T-helper 9 cell (primary cell): ENCODE measurements at places on chromosomes 11 and 22.
A peak's percentile ranks its signal among the peaks of the same experiment; 100 is the strongest.

DNA sequence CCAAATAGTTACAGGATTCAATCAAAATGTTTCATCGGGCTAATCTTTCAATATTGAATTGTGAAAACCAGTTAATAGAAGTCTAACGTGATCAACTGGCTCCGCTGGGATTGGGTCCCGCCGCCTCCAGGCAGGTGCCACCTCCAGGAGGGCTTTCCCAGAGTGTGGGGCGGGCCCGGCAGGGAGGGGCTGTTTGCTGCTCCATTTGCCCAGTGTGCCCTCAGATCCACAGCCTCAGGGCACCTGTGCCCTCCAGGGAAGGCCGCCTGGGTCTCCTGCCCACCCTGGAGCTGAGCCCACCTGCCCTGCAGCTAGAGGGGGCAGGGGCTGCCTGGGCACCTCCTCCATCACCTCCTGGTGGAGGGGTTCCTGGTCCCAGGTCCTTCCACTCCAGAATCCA is 17.9 kb downstream of the BRSK2 start:
- DNase-seq: no peak

DNA sequence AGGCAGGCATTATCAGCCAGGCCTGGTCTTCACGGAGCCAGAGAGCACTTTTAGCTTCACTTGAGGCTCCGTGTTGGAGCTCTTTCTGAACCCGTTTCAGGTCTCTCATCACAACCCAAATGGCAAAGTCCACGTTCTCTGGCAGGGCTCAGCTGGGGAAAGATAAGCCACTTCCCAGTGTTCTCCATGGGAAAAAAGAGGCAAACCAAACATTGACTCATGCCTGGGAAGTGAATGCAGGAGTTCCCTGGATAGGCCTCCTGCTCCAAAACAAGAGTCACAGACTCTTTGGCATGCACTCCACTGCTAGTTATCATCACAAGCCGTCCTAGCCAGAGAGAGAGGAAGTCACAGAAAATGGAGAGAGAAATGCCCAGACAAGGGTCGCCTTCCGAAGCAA is 11.6 kb downstream of the OPCML start:
- no peak for DNase-seq

DNA sequence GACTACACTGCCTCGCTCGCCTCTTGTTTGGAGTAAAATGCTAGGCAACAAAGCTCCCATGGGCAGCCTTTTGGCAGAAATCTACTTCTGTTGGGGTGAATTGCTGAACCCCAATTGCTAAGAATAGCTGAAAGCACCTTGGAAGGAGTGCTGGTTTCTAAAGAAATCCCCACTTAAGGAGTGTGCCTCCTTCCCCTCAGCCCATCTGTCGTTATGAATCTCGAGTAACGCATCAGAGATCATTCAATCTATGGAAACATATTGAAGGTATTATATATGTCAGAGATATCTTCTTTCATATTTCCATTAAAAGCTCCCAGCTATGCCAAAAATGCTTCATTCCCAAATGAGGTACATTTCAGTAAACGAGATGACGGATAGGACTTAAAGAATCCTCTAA is 229.6 kb upstream of the BLID start:
- DNase-seq: no peak

- peak; percentile 32 for DNase-seq
These were observed 599 bp downstream of the NPTXR start for GRCh38 chr22:38843201-38843656.

- no peak for DNase-seq
These were observed 48.2 kb downstream of the KIAA1671 start for GRCh38 chr22:25000686-25001085.

- no peak for DNase-seq
These were observed 28.8 kb downstream of the VSTM5 start for GRCh38 chr11:93821617-93822016.

- no peak for DNase-seq
These were observed 113.6 kb downstream of the DYNC2H1 start for GRCh38 chr11:103222806-103223205.

DNA sequence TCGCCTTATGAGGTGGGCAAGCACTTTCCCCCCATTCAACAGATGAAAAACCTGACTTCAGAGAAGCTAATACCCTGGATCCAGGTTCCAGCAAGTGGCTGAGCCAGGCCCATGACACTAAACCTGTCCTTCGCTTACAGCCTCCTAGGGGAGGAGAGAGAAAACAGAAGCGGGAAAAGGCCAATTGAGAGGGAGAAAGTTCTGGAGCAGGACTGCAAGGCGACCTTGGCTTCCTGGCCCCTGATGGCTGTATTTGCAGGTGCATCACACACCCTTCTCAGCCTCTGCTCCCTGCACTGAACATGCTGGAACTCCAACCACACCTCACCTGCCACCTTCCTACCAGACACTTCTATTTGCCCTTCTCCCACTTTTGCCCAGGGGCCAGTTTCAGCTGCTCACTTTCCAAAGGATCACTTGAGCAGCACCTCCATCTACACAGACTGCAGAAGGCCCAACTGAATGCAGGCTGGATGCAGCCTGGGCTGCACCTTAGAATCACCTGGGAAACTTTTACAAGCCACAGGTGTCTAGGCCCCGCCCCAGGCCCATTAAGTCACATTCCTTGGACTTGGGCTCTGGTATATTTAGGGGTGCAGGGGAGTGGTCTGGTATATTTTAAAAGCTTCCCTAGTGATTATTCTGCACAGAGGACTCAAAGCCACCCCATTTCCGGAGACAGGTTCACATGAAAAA is 14.3 kb upstream of the ADA2 start:
- no peak for DNase-seq

DNA sequence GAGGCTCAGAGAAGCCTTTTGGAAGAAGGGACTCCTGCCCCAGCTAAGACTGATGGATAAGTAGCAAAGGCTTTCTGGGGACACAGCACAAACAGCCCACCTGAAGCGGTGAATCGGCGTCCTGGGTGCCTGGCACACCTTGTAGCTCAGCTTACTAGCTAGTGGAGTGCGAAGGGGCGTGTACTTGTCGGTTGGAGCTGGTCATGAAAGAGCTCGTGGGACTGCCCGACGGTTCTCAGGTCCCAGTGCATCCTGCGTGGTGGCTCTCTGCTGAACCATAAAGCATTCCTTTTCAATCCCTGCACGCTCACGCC is 690 bp upstream of the UVRAG start:
- no peak for DNase-seq

- no peak for DNase-seq
These were observed 54.7 kb downstream of the WNT11 start for GRCh38 chr11:76151556-76152085.

GRCh38 chr22:45638834-45639746 is 32.5 kb upstream of the ATXN10 start:
- DNase-seq: no peak

DNA sequence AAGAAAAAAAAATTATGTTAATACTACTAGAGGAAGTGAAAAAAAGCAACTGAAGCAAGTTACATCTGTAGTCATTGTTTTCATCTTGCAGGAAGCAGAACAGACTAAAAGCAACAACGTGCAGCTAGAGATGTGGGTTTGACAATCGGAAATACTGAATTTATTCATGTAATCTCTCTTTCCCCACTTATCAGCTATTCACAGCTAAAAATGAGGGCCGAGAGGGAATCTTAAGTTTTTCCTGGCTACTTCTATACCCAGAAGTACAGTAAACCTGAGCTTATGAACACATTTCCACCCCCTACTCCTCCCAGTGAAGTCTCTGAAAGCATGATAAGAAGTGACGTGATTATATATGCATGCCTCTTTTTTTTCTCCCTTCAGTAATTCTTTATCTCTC is 116.5 kb downstream of the SPON1 start:
- no peak for DNase-seq

GRCh38 chr22:40423310-40423688 is 52.9 kb downstream of the SGSM3 start:
- DNase-seq: no peak

- DNase-seq: no peak
These were observed 163.8 kb upstream of the BDNF start for GRCh38 chr11:27864091-27864491.

GRCh38 chr11:114774599-114775361 is 96.5 kb downstream of the NXPE2 start:
- DNase-seq: no peak

DNA sequence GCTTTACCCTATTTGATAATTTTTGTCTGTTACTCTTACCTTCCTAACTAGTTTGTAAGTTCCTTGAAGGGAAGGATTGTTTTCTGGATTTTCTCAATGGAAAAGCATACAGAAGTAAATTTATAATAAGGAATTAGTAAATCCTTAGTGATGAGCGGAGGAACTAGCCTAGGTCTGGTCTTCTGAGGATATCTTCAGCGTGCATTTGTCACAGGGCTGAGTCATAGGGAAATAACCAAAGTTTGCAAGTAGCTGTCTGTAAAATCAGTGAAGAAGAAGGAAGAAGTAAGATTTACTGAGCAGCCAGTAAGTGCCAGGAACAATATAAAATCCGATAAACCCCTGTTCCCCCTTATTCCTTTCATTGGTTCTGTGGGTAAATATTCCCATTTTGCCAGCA is 162.7 kb upstream of the SORL1-AS1 start:
- DNase-seq: no peak

- no peak for DNase-seq
These were observed at the start of gene ASCL2 for GRCh38 chr11:2270322-2271076. TSS of gene ASCL2 (minus strand) at chr11:2270588. CDS start at chr11:2270332, 256 bp downstream.

DNA sequence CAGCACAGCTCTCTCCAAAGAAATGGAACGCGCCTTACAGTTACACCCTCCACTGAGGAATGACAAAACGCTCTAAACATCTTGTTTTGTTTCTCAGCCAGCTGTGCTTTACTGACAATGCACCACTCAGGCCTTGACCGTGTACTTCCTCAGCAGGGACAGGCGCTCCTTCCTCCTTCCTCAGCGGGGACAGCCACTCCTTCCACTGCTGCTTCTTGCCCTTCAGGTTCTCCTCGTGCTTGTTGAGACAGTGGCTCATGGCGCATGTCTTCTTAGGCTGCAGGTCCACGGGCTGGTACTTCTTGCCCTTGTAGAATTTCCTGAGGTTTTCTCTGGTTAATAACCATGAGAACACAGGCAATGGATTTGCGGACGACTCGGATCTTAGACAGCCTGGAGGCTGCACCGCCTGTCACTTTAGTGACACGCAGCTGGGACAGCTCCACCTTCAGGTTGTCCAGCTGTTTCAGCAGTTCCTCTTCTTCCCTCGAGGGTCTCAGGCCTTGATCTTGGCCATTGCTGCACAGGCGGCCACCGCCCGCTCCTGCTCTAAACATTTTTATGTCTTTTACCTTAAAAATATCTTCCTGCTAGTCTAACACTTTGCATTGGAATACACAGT is 613.8 kb downstream of the BRD1 start:
- no peak for DNase-seq

GRCh38 chr22:40320687-40321086 is 25.6 kb upstream of the ADSL start:
- no peak for DNase-seq

- no peak for DNase-seq
These were observed 21.8 kb downstream of the NUCB2 start for GRCh38 chr11:17298302-17298701.

DNA sequence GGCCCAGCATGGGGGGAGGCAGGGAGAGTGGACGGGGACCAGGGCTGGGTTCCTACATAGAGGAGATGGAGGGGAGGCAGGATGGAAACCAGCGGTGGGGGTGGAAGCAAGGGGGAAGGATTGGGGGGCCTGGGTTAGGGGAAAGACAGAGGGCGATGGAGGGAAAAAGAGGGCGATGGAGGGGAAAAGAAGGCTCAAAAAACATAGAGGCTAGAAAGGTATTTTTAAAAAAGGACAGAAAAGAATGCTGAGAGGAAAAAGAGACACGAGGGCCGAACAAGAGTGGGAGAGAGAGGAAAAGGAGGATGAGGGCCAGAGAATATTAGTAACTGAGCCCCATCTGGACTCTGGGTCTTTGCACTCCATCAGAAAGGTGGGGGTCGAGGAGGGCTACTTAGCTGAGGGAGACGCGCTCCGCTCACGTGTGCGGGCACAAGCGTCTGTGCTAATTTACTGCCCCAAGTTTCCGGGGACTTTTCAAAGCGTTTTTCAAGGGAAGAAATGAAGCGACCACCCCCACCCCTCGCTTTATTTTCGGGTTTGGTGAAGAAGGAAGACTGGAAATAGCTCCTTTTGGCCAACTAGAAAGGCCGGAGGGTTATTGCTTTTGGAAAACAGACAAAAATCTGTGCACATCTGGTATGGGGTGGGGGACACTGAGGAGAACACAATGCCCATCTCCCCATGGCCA is 14.5 kb downstream of the PAX6 start:
- DNase-seq: no peak

GRCh38 chr22:37745548-37746365 is 48.9 kb downstream of the TRIOBP start:
- DNase-seq: peak; percentile 84

- DNase-seq: no peak
These were observed 44.5 kb upstream of the CHRM4 start for GRCh38 chr11:46436113-46436512.

GRCh38 chr11:27233654-27234042 is 129.4 kb downstream of the CCDC34 start:
- DNase-seq: no peak

GRCh38 chr11:115599125-115599524 is 94.9 kb upstream of the CADM1 start:
- no peak for DNase-seq

DNA sequence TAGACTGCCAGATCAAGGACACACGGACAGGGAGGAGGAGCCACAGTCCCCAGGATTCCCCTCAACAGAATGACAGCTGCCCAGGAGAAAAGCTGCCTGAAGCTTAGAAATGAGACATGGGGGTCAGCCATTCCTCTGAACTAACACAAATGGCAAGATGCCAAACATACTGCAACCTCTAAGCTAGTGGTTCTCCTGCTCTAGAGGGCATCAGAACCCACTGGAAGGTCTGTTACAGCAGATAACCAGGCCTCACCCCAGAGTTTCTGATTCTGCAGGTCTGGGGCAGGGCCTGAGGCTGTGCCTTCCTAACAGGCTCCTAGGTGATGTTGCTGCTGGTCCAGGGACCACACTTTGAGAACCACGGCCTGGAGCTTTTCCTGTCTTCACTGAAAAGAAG is 28.6 kb upstream of the BID start:
- no peak for DNase-seq

- no peak for DNase-seq
These were observed 748 bp downstream of the RAB30 start for GRCh38 chr11:83070731-83071566.

- DNase-seq: no peak
These were observed 107.3 kb upstream of the HSD17B12 start for GRCh38 chr11:43573233-43573632.
